ENCODE measurements at places on chromosomes 2 and 18.

DNA sequence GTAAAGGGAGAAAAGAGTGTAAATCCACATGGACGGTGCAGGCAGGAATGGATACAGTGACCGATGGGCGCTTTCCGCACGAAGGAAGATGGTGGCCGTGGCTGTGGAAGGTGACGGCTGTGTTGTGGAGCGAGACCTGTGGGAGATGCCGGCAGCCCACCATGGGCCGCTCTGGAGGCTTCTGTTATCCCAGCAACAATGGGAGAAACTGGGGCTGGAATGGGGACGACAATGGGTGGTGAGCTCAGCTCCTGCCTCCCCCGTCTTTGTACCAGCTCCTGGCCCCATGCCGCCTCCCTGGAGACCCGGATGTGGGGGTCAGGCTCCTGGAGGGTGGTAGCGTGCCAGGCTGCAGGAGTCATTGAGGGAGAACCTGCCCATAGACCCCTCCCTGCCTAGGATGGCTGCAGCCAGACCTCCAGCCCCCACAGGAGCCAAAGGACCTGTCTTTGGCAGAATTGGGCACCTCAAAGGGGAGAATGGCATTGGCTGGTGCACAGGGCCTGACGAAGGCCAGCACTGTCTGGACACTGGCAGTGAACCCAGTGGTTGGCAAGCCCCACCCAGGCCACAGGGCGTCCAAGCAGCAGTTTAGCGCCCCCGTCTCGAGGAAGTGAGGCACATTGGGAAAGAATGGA lies 72.6 kb downstream of the SLC66A2 start:
- no peak for DNase-seq

- DNase-seq = no peak
Observed at GRCh38 chr2:24831221-24832072, 38.2 kb downstream of the CENPO start.

DNA sequence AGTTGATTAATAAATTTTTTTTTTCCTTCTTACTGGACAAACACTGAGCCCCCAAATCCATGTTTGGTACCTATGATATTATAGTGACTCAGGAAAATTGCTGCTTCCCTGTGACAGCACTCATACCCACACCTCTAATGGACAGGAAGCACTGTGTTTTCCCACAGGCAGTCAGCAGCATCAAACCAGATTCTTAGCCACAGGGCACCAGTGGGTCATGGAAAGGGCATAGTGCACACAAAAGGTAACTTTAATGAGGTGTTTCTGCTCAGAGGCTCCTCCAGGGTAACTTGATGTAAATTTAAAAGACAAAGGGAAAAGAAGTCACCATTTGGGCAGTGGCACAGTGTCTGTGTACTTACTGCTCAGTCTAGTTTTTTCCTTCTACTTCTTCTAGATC lies 34.1 kb downstream of the SERPINB11 start:
- DNase-seq = no peak

- DNase-seq = no peak
Observed at GRCh38 chr2:160168878-160169277, 31.2 kb downstream of the ITGB6 start.

DNA sequence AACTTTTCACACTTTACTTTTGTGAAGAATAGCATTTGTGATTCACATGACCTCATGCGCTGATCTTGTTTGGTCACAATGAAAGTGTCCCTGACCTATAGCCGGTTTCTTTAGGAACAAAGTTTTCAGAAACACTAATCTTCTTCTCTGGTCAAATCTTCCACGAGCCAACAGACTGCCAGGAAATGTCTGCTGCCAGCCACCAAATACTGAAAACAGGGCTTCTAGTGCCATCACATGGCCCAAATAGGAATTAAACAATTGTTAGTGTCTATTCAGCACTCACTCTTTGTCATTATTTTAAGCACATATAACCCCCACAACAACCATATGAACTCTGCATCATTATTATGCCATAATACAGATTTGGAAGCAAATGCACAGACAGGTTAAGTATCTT lies 286.5 kb upstream of the SYT4 start:
- DNase-seq = no peak

DNA sequence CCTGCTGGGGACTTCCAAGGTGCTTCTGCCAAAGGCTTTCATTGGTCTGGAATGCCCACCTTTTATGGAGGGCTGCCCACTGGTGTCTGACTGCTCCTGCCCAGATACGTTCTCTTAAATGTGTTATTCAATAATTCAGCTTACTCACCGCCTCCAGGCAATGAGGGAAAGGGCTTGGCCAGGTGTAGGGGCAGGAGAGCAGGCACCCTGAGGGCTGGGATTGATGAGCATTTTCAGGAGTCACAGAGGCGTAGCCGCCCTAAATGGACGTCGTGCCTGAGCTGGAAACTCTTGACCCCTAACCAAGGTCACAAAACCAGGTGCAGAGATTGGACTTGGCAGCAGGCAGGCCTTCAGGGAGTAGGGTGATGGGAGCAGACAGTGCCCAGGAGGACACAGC lies 26.8 kb downstream of the MAL start:
- DNase-seq = no peak

GRCh38 chr2:18156002-18156401 lies 277.5 kb downstream of the KCNS3 start:
- no peak for DNase-seq

DNA sequence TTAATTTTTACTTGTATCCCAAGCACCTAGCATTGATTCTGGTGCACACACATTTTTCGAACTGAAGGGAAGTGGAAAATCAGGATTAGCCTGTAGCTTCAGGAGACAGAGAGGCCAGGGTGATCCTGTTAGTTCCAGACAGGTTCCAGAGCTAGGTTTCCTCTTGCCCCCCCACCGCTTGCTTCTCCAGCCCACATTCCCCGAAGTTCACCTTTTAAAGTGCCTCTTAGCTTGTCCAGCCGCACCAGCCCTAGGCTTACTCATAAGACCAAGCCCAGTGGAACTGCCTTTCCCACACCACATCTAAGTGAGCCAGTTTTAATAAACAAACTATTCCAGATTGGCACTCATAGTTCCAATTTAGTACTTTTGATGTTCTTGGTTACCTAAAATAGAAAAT lies 898.6 kb upstream of the KLHL29 start:
- DNase-seq = no peak

DNA sequence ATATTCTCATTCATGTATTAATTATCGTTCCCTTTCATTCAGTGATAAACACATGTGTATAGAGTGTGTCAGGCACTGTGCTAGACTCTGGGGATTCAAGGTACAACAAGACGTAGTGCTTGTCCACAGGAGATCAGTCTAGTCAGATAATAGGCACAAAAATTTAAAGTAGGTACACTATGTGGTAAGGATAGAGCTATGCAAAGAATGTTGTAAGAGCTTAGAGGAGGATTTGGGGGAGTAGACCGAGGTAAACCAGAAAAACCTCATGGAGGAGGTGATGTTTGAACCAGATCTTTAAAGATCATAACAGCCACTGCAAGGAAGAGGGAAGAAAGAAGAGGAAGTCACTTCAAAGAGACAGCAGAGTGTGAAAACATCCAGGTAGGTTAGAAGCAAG lies 256.9 kb upstream of the DDX18 start:
- no peak for DNase-seq

- DNase-seq = no peak
Observed at GRCh38 chr2:77519164-77519887, 2.9 kb downstream of the LRRTM4 start.

- no peak for DNase-seq
Observed at GRCh38 chr18:46402396-46402795, 254.6 kb downstream of the LOXHD1 start.

DNA sequence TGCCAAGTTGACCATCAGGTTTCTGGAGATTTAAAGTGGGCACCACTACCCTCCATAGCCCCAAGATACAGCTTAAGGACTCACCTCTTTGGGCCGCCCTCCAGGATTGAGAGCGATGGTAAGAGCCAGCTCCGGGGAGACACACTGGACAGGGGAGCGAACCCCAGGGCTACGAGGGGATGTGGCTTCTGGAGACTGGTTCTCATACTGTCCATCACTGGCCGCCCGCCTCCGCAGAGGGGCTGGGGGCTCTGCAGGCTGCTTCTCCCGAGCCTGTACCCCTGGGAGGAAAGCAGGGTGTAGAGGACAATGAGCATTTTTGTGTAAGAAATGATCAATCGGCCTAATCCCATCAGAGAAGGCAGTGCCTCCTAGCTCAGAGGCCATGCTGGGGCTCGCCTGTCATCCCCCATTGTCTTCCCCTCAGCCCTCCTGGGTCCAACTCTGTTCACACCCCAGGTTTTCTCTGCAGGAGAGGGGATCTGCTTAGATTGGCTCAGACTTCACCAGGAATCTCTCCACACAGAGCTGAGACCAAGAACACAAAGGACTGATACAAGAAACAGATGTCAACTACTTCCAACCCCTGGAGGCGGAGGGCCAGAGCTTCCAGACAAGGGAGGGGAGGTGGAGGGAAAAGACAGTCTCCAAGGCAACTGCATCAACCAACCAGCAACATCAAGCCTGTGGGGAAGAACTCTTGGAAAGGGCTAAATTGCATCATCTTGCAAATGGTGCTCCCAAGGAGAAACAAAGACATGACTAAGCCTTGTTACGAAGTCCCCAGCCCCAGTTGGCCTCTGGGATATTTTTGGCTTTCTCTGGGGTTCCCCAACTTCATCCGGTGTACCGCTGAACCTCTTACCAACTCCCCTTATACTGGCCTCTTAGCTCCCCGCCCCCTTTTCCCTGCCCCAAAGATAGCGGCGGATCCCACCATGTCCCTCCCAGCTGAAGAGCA lies 166.6 kb downstream of the TNS1 start:
- DNase-seq = peak; percentile 87

DNA sequence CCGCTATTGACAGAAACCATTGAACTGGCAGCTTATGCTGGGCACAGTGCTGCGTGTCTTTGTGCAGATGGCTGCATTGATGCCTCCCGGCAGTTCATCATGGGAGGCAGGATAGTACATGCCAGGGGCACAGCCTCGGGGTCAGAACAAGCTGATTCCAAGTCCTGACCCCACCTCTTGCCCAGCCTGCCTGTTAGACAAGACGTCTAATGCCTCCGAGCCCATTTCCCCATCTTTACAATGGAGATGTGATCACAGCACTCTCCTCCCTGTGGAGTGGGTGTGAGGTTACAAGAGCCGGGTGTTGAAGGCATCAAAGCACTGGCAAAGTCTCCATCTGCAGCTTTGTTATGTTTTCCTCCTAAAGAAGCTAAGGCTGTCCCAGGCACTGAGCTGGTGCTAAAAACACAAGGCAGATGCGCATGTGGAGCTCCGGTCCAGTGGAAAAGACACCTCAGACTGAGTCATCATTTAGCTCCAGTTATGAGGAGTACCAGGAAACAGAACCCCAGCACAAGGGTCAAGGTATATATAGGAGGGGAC lies 125.7 kb upstream of the EPAS1 start:
- peak; percentile 56 for DNase-seq

DNA sequence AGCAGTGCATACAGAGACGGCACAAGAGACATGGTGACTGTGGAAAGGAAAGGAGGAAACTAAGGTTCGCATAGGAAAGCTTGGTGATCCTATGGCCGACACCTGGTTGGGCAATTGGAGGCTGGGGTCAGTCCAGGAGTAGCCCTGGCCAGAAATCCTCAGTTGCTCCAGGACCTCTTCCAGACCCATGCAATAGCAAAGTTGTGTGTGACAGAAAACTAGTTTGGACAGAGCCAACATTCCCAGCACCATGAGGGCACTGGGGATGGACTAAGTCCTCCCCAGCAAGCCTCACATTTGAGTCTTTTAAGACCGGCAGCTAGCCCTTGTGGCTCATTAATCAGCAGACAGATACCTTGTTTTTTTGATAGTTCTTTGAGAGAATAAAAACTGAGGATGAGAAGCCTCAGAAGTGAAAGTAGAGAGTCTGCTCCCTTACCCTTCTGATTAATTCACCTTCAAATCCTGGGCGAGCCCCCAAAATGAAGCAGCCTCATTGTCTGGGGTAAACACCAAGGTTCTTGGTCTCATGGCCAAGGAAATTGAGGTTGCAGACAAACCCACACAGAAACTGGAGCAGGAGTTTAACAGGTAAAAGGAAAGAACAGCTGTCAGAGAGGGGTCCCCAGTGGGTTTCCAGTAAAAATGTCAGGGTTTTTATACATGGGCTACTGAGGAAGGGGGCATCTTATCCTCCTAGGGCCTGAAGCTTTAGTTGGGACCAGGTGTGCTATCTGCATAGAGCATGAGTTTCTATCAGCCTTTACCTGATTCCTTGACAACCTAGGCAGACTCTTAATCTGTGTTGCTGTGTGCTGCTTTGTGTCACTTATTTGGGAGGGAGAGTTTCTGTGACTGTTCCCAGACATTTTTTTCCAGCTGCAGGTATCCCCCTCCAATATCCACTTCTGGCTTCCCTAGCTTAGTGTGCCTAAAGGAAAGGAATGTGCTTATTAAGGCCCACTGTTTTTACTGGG lies 39.1 kb downstream of the STK17B start:
- no peak for DNase-seq

DNA sequence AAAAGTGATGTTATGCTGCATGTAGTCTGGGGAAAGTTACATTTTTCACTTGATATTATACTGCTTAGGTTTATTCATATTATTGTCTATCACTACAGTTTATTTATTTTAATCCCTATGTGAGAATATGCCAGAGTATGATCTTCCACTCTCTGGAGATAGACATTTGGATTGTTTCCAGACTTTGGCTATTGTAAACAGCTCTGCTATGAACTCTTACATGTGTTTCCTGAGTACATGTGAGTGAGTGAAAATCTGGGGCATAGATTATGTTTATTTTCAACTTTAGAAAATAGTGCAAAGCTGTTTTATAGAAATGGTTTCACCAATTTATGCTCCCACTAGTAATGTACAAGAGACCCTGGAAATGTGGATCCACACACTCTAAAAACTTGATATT lies 49.0 kb upstream of the EPAS1 start:
- DNase-seq = no peak

- no peak for DNase-seq
Observed at GRCh38 chr2:238433941-238434845, 7.5 kb downstream of the ASB1 start.

DNA sequence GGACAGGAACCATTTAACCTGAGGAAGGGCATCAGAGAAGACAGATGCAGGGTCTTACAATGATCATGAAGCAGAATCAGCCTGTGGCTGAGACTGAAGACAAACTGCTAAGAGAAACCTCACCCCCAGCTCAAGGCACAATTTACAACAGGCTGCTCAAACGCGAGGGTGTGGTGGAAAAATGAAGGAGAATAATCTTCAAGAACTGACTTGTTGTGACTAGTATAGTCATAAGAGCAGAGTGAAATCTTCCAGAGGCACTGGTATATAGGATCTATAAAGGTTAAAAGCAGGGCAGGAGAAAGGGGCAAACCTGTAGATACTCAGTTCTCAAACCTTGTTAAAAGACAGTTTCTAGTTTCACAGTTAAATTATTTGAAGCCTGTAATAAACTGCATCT lies 1155.8 kb upstream of the TMEFF2 start:
- DNase-seq = no peak

DNA sequence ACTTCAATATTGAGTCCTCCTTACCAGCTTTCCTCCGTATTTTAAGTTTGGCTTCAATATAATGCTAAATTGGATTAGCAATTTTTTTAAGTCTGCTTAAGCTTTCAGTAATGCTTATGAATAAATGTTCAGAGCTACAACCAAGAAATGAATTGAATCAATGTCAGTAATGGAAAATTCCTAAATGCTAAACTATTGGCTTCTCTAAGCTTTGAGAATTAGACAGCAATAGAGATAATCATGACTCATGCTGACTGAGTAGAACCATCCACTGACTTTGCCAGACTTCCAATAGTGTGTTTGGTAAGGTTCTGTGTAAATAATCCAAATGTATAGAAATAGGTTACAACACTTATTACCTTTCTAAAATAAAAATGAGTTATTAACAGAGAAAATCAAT lies 8.9 kb upstream of the PDE1A start:
- no peak for DNase-seq

- no peak for DNase-seq
Observed at GRCh38 chr2:16686641-16687040, 21.0 kb upstream of the CYRIA start.

Measured in NT2/D1 (cell line).